ENCODE measurements at places on chromosomes 3 and 15. TPM values are rescaled to one million over a fixed set of nuclear protein-coding genes. Genes with fewer than 3 reads are reported as not detected.

RFT1 gene
- 20.1 TPM for total RNA-seq

SPATA12 gene
- 0.06 TPM for total RNA-seq

DNA sequence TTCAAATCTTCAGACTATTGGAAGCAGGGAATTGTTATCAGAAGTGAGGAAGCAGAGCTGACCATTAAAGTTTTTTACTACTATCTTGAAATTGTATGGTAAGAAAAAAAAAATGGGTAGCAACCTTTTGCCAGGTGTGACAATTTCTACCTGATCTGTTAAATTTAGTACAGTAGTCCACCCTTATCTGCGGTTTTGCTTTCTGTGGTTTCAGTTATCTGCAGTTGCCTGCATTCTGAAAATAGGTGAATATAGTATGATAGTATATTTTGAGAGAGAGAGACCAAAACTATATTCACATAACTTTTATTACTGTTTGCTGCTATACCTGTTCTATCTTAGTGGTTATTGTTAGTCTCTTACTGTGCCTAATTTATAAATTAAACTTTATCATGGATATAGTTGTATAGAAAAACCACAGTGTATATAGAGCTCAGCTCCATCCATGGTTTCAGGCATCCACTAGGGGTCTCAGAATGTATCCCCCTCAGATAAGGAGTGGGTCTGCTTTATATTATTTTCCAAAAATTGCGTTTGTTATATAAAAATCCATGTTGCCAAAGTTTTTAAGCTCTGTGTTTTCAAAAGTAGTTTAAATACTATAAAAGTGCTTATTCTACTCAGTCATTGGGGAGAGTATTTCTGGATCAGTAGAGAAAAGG lies 69.9 kb downstream of the PTPRG start:
- DNase-seq: no peak
- no peaks in the 10 kb centered on the region for H3K27me3 ChIP-seq
- no peak overlapping the region for H3K4me3 ChIP-seq
- peaks cover 14% of the 10 kb centered on the region for H3K4me1 ChIP-seq

DNA sequence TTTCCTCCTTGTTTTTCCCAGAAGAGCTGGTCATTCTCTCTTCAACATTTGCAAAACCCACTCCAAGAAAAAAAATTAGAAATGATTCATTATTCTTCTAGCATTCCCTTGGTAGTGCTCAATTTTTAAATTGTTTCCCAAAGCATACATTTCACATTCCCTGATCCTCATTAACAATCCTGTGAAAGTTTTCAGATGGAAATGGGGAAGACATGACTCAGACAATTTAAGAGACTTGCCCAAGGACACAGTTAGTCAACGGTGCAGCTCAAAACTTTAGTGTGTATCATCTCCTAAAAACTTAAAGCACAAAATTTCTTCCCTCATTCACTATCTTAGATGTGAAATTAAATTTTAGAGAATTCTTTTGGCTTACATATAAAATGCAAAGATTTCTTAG lies 17.1 kb upstream of the ABI3BP start:
- H3K36me3 ChIP-seq: no peaks in the 10 kb centered on the region
- H3K4me3 ChIP-seq: no peak overlapping the region
- DNase-seq: no peak

GRCh38 chr15:46703871-46704637 lies 1013.3 kb upstream of the SEMA6D start:
- H3K27me3 ChIP-seq: no peaks in the 10 kb centered on the region
- no peak overlapping the region for H3K27ac ChIP-seq
- H3K4me1 ChIP-seq: no peaks in the 10 kb centered on the region

- H3K4me1 ChIP-seq: peaks cover 4% of the 10 kb centered on the region
- no peak overlapping the region for H3K4me3 ChIP-seq
- no peaks in the 10 kb centered on the region for H3K27me3 ChIP-seq
- no peaks in the 10 kb centered on the region for H3K36me3 ChIP-seq
- H3K27ac ChIP-seq: no peak overlapping the region
- DNase-seq: no peak
These were observed 41.0 kb upstream of the SATB1 start for GRCh38 chr3:18466136-18466535.

All from pancreas (tissue), 10 donors.